ENCODE measurements at places on chromosomes 1 and 21.

GRCh38 chr1:216055004-216055403 is 368.2 kb downstream of the USH2A start:
- no peak for DNase-seq

DNA sequence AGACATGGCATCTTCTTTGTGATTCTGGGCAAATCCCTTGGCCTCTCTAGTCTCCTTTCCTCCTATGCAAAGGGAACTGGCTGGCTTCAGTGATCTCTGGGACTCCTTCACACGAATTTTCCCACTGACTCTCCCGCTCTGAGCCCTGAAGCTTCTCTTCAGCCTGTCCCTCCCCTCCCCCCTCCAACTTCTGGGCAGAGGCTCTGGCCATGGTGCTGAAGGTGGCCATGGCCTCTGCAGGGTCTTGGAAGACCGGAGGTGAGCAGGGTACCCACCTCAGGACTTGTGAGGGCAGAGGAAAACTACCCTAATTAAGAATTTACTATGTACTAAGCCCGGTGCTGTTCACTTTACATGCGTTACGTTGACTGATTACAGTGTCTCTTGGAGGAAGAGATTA is 29.4 kb upstream of the POU3F1 start:
- no peak for DNase-seq

GRCh38 chr1:236354330-236355147 is 39.5 kb upstream of the EDARADD start:
- DNase-seq: no peak

- DNase-seq: no peak
These were observed 10.5 kb upstream of the TMEM61 start for GRCh38 chr1:54969879-54970278.

GRCh38 chr21:25539606-25540005 is 67.7 kb downstream of the MRPL39 start:
- DNase-seq: no peak

- no peak for DNase-seq
These were observed 5.4 kb downstream of the CHTOP start for GRCh38 chr1:153639280-153639679.

DNA sequence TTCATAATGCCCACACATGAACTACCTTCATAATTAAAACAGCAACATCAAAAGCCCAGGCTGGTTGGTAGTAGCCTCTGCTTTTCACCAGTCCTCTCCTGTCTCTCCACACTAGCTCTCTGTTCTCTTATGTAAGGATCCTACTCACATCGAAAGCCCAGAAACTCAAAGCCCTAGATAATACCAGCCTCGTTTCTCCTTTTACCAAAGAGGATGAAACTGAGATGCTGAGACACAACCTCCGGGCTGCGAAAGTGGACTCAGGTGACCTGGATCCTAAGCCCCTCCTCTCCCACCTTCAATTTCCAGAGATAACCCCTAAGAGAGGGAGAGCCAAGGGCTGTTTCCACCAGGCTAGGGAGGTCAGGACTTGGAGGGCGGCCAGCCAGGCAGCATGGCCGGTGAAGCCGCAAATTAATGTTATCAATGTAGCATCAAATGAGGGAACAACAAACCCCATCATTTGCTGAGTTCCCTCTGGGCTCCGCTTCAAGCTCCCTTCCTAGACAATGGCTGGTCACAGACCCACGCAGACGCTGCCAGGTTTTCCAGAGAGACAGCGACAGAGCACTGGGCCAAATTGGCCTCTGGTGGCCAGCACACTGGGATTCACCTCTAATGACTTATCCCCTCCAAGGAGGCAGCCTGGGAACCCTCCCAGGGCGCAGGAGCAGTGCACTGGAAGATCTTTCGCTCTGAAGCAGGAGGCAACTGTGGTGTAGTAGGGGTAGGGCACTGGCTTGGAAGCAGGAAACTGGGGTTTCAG is 20.7 kb upstream of the STMN1 start:
- no peak for DNase-seq

- DNase-seq: no peak
These were observed 267.2 kb upstream of the SGIP1 start for GRCh38 chr1:66266756-66267155.

- DNase-seq: no peak
These were observed 395 bp upstream of the CSRP1 start for GRCh38 chr1:201507360-201507675.

DNA sequence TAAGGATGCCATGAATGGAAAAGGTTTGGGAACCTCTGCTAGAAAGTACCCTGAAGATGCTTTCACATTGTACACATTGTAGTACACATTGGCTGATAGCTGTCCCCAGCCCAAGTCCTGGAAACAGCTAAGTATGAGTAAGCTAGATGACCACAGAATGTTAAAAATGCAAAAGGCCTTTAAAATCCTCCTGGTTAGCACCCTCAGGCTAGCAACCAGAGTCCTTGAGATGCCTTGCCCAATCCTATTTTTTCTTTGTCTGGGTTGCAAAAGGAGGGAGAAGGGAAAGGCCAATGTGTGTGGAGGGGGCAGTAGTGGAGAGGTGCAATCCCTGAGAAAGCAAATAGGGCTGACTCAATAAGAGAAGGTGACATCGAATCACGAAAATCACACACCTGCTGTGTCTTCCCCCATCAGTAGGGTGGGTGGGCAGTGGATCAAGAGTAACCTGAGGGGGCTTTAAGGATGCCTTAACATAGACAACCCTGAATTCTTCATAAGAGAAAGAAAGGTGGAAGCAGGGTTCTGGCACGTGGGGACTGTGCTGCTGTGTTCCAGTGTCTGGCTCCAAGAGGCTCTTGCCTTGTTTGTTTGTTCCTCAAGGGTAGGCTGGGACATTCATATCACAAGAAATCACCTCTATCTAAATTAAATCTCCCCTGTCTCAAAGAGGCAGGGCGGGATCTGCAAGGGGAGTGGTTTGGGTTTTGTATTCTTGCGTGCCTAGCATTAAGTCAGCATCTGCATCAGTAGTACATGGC is 266.2 kb upstream of the PLXNA2 start:
- DNase-seq: peak; percentile 65

DNA sequence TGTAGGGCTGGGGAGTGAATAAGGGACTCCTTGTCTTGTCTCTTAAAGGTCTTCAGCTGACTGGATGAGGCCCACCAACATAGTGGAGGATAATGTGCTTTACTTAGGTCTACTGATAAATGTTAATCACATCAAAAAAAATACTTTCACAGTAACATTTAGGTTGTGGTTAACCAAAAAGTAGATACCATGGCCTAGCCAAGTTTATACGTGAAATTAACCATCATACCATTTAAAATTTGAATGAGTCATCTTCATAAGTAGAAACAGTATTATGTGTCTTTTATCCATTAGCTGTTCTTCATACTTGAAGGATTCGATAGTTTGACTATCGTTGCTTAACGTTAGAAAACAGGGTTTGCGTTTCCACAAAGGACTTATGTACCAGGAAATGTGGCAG is 80.9 kb downstream of the MTR start:
- no peak for DNase-seq

DNA sequence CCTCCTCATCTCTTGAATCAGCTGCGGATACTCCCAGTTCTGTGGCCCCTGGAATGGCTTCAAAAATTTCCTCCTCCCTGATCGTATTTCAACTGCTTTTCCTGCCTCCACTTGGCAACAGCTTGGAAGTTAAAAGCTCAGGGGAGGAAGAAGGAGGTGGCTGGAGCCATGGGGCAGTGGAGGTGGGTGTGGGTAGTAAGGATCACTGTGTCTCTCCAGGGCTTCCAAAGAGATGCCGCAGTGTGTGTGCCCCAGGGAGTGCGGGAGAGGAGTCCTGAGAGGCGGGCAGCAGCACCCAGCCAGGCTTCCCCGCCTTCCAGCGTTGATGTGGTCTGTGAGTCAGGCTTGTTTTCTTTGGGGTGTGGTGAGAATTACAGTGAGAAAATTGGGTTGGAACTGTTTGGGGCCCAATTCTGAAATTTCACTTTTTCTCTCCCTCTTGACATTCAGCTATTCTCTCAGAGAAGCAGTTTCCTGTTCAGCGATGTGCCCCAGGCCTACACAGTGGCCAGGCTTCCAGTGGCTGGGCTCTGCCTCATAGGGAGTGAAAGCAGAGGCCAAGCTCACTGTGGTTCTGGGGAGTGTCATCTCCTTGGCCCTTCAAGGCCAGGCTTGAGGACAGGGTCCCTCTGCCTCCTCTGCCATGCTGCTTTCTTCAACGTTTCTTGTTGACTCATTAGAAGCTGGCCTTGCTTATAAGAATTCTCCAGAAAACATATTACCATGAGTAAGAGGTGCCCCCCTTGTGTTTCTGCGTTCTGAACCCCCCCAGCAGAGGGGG is 69.0 kb downstream of the PGM1 start:
- DNase-seq: no peak

DNA sequence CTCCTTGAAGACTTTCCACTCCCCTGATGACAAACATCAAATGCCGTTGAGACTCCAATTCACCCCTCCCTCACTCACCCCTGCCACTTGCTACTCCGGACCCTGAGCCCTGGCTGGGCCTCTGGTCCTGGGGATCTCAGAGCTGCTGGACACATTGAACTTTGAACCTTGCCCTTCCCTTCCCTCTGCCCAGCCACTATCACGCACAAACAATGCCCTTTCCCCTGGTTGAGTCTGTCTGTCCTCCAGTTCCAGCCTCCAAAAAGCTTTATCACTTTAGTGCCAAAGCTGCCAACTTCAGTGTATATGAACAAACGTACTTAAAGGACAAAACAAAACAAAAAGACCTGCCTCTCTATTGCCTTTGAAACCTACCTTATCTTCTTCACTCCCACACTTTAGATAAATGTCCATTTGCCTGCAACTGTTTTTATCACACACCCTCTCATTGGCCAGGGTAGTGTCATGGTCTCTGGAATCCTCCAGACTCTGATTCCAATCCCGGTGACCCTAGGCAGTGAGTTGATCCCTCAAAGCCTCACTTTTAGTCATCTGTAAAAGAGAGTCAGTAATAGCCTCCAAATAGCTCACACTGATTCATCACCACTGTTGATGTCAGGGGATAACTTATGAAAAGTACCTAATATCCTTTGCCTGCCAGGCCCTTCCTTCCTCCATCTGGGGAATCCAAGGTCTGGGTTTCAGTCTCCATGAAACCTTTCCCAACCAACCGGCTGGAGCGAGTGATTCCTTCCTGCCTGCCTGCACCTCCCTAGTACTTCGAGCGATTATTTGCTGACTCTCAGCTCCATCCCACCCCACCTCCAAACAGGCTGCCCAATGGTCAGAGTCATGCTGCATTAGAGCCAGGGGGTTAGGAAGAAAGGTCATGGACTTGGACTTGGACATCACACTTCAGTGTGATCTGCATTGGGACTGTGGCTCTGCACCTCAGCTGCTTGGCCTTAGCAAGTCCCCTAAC is 15.9 kb upstream of the SPOCD1 start:
- DNase-seq: peak; percentile 56
